ENCODE measurements at places on chromosomes 1 and 21.
A peak's percentile ranks its signal among the peaks of the same experiment; 100 is the strongest.

- no peak for DNase-seq
Observed at GRCh38 chr1:203860396-203861025, 888 bp upstream of the SNRPE start.

DNA sequence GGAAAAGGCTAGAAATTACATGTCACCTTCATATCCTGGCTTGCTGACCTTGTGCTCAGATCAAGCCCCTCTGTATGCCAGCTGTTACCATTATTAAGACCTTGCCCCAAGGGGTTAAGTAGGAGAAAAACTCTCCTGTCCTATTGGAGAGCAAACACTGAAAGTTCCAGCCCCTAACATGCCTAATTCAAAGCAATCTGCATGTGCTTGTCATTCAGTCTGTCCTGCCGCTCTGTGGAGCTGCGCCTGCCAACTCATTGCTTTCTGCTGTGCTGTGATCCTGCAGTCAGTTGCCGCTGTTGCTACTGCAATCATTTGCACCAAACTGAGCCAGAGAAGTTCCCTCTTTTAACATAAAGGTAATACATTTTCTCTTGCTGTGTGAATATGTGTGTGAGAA lies 113.4 kb downstream of the DISP1 start:
- DNase-seq, result no peak

GRCh38 chr21:45355573-45355972 lies 49.4 kb upstream of the COL18A1 start:
- no peak for DNase-seq

GRCh38 chr1:26287033-26287711 lies 7.3 kb downstream of the SH3BGRL3 start:
- no peak for DNase-seq

GRCh38 chr1:92944901-92945747 lies 16.1 kb downstream of the DIPK1A start:
- DNase-seq, result no peak

GRCh38 chr21:42704861-42705260 lies 51.4 kb downstream of the PDE9A start:
- DNase-seq, result no peak

DNA sequence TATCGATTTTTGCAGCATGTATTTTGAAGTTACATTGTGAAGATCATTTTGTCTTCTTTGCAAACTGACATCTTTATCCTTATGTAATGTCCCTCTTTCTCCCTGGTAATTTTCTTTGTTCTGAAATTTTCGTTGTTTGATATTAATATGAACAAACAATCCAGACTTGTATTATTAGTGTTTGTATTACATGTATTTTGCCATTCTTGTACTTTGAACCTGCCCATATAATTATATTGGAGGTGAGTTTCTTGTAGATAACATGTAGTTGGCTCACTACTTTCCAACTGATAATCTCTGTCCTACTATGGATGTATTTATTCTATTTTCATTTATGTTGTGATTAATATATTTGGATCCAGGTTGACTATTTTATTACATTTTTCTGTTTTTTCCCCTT lies 27.1 kb downstream of the OBSCN start:
- no peak for DNase-seq

GRCh38 chr1:210770396-210770984 lies 363.5 kb downstream of the KCNH1 start:
- no peak for DNase-seq

- DNase-seq, result no peak
Observed at GRCh38 chr1:178075333-178075732, 18.6 kb upstream of the RASAL2 start.

DNA sequence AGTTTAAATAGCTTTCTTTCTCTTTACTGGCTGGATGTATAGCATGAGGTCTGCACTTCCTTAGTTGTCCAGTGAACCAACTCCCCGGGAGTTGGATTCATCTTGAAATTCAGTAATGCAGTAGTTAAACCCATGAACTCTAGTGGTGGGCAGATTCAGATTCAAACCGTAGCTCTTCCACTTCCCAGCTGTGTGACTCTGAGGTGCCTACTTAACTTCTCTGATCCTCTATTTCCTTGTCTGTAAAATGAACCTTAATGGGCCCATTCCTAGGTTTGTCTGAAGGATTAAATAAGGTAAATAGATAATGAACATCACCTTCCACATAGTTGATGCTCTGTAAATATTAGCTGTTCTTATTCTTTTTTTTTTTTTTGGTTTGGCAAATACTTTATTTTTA lies 16.5 kb downstream of the PIK3CD start:
- no peak for DNase-seq

- DNase-seq, result no peak
Observed at GRCh38 chr1:96887501-96887900, 165.9 kb downstream of the PTBP2 start.

DNA sequence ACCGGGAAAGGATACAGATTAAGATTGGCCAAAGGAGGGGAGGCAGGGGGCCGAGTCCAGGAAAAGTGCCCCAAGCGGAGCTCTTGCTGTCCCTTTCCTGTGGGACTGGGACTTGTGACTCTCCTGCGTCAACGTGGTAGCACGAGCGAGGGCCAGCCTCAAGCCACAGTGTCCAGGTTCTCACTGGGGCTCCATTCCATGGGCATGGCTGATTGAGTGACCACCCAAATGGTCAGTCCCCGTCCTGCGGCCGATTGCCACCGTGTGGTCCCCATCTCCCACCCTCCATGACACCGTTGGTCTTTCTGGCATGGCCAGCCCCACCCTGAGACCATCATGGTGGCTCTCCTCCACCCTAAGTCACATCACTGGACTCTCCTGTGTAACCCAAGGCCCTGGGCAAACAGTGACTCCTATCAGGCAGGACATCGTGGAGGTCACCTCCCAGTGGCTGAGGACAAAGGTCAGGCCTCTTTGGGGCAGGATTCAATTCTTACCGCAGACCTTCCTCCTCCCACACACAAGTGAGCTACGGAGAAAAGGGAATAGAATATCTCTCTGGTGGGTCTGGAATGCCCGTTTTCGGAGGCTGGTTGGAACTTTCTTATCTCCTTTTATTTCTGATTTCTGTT lies 8.9 kb upstream of the C1orf174 start:
- no peak for DNase-seq

- DNase-seq, result no peak
Observed at GRCh38 chr1:40151457-40152079, 9.6 kb upstream of the RLF start.

GRCh38 chr1:90475631-90476030 lies 241.5 kb downstream of the BARHL2 start:
- DNase-seq, result no peak

GRCh38 chr1:51514733-51515132 lies 4.3 kb downstream of the EPS15 start:
- DNase-seq, result no peak

DNA sequence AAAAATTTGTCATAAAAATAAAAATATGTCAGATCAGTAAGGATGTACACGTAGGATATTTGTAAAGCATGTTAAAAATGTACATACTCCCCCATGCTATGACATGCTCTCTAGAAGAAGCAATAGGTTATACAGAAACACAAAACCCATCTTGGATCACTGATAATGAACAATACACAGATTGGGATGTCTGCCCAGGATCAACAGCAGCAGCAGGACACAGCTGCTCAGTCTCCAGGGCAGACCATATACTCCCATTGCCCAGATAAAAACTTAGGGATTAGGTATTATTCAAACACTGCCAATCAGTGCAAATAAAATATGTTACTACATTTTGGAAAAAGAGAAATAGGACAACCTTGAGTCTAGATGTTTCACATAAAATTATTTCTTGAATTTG lies 39.0 kb downstream of the DAB1 start:
- DNase-seq, result no peak

- DNase-seq, result no peak
Observed at GRCh38 chr1:205435578-205436573, 14.0 kb upstream of the LEMD1 start.

GRCh38 chr1:24572301-24572700 lies 16.4 kb downstream of the NCMAP start:
- DNase-seq, result no peak

DNA sequence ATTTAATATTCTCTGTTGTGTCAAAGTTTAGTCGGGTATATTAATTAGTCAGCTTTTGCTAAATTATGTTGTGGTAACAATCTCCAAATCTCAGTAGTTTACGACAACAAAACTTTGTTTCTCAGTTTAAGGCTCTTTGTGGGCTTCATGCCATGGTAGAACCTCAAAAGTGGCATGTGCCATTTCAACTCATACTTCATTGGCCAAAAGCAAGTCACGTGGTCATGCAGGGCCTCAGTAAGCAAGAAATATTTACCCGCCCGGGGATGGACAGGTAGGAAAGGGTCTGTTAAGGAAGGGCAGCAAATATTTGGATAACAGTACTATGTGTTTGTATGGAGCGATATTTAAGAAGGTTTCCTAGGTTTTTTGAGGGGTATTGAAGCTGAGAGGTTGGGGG lies 38.6 kb downstream of the ITSN1 start:
- no peak for DNase-seq

GRCh38 chr1:161013488-161014230 lies 7.3 kb downstream of the F11R start:
- DNase-seq, result peak; percentile 34

DNA sequence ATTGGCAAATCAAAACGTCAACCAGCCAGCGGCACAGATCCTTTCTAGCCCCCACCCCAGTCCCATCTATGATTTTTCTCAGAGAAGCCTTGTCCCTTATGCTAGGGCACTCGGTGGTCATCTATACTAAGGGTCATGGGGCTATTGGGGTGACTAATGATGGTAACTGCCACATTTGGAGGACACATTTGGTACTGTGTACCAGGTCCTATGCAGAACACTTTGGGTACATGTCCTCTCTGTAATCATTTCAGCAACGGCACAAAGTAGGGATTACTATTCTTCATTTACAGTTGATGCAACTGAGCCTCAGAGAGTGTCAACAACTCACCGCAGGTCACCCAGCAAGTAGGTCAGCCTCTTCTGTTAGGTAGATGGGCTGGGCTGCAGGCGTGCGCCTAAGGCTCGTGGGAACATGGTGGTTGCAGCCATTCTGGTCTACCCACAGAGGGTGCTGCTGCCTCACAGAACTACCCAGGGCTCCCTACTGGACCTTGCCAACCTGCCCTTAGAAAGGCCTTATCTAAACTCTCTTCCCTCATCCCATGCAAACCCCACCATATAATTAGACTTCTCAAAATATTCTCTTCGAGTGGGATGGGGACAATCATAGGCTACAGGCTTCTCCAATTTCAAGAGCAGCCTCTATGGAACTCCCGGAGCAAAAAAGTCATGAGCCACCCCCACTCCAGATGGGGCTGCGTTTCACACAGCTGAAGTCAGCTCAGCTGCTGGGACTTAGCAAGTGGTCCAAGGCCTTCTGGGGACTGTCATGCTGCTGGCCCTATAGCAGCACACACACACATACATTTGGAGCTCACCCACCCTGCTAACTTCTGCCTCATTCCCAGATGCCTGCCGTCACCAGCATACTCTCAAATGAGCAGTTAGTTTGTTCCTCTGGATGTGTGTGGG lies 5.8 kb upstream of the SDHB start:
- no peak for DNase-seq

DNA sequence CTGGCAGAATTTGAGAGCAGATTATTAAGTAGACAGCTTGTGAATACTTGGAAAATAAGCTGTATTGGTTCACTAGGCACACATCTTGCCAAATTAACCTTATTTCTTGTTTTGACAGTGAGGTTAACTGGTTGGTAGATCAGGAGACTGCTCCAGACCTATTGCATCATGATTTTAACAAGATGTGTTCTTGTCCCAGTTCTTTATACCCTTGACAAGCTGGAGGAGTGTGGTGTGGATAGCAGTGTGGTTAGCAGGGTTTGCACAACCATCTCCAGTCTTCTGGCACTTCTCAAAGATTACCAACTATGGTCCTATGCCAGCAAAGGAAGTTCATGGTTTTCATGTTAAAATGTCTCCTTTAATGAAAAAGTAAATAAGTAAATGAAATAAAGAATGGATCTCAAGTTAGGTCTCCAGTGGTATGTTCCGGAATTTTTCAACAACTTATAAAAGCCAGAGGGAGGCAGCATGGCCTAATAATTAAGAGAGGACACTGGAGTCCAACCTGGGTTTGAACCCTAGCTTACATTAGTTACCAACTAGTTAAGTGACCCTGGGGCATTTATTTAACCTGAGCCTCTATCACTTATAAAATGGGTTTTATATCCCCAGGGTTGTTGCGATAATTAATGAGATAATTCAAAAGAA lies 34.1 kb downstream of the DDX20 start:
- no peak for DNase-seq

DNA sequence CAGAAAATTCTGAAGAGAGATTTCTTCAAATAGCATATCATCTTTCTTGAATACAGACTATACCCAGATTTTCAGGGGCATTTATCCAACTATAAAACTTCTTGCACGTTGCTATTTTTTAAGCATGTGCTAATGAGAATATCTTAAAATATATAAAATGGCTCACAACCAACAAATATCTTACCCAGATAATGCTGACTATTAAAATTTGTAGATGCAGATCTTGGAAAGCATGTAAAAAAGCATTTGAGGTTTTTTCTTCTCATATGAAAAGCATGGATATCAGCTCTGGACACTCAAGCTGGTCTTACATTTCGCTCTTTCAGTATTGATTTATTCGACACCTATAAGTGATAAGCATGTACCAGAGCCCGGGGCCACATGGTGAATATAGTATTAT lies 1187.7 kb upstream of the ADGRL4 start:
- no peak for DNase-seq

DNA sequence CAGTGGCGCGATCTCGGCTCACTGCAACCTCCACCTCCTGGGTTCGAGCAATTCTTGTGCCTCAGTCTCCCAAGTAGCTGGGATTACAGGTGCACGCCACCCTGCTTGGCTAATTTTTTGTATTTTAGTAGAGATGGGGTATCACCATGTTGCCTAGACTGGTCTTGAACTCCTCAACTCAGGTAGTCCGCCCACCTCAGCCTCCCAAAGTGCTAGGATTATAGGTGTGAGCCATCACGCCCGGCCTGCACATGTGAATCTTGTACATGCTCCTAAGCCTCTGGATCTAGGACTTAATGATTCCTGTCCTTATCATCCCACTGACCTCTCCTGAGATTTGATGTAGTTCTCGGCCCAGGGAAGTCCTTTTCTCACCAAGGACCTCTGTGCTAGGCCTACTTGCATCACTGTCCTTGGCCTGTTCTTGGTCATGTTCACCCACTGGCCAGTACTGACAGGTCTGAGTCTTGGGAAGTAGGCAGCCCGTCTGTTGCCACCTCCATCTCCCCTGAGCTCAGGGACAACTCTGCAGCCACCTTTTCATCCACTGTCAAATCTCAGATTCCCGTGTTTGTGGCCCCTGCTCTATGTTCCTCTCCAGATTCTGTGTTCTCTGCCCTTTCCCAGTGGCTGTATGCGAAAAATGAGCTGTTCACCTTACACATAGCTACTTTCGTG lies 9.4 kb downstream of the HYI start:
- DNase-seq, result no peak

DNA sequence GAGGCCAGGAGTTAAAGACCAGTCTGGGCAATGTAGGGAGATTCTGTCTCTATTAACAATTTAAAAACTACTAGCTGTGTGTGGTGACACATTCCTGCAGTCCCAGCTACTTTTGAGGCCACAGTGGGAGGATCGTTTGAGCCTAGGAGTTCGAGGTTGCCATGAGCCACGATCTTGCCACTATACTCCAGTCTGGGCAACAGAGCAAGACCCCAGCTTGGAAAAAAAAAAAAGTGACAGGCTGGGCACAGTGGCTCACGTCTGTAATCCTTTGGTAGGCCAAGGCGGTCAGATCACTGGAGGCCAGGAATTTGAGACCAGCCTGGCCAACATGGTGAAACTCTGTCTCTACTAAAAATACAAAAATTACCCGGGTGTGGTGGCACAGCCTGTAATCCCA lies 26.8 kb downstream of the HP1BP3 start:
- no peak for DNase-seq

Data from stimulated activated CD8-positive, alpha-beta memory T cell treated with anti-CD3 and anti-CD28 coated beads, Interleukin-2, amount 100 ng/mL, for 1 hour (primary cell).